ENCODE measurements at places on chromosomes 1 and 21.

- no peak for DNase-seq
Measured at GRCh38 chr21:17765207-17765606, 53.9 kb downstream of the C21orf91 start.

DNA sequence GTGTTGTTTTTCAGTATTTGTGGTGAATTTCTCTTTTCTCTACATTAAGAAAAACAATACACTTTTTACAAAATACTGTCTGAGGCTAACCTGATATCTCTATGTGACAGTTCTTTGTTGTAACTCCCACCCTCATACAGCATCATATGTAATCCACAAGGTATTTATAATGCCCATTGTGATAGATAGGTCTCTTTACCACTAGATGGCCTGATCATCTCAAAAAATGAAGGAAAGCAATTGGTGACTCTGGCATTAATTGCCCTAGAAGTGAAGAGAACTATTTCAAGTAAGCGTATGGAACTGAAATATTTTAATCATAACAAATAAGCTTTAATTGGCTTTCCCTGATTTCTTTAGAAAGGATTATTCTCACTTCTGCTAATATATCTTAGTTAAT is 36.2 kb upstream of the HFM1 start:
- no peak for DNase-seq

DNA sequence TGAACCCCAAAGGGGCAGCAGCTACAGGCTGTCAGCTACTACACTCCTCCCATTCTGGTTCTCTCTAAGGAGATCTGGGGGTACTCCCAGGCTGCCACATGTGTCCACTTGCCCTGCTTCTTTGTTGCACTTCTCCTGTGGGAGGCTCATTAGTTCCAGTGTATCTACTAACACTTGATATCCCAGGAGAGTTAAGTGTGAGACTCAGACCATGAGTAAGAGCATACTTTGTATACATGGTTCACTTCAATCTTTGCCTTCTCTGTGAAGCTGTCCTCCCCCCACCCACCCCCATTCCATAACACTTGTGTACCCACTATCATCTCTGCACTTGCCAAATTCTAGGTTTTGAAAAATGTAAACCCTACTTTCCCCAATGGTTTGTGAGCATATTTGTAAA is 34.9 kb upstream of the GADD45A start:
- no peak for DNase-seq

DNA sequence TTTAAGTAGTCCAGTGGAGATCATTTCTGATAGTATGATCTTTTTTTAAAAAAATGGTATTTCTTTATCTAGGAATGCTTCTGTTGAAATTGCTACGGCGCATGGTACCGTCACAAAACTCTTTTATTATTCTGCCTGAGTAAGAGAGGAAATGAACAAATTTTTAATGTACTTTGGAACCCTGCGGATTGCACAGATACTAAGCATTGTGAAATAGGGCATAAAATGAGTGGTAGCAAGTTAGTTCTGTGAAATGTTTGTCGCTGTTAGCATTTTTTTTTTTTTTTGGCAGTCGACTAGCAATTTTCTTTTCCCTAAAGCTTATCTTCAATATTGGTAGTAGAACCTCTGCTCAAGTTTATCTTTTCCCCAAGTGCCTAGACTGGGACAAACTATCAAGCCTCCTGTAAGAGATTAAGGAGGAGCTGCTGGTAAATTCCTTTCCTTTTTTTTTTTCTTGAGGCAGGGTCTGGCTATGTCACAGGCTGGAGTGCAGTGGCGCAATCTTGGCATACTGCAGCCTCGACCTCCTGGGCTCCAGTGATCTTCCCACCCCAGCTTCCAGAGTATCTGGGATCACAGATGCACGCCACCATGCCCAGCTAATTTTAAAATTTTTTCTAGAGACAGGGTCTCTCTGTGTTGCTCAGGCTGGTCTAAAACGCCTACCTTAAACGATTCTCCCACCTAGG is 2.2 kb downstream of the ITSN1 start:
- no peak for DNase-seq

DNA sequence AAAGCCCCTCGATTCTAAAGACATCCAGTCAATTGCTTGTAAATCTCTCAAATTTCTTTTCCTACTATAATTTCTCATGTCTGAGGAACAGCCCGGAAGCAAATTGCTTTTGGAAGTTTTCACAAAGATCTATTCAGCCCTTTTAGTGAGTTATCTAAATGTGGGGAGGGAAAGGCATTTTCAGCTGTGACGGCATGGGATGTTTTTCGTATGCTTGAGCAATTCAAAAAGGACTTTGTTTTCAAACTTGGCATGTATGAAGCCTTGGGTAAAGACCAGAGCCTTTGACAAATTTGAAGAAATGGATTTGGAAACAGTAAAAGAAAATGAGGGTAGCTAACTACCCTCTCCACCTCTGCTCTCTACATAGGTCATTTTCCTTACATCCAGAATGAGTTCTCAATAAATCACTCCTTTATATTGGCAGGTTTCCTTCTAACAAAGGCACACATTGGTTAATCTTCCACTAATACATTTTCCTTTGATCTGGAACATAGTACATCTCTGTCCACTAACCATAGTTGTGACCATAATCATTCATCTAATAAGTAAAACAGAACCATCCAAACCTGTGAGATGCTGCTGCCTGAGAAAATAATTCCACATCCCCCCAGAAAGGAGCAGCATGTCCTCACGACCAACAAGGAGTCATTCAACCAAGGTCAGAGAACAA is 66.1 kb upstream of the ADAM30 start:
- no peak for DNase-seq

GRCh38 chr21:32367158-32367557 is 25.7 kb downstream of the URB1 start:
- no peak for DNase-seq

DNA sequence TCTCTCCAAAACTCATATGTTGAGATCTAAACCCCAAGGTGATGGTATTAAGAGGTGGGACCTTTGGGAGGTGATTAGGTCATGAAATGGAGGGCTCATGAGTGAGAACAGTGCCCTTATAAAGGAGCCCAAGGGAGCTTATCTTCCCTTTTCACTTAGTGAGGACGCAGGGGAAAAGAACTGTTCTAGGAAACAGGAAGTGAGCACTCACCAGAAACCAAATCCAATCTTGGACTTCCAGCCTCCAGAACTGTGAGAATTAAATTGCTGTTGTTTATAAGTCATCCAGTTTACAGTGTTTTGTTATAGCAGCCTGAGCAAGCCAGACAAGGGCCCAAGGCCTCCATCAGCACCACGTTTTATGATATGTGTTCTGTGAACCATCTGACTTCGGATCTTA is 60.3 kb upstream of the LRRC8D start:
- no peak for DNase-seq

GRCh38 chr1:21472861-21473260 is 32.9 kb downstream of the NBPF3 start:
- no peak for DNase-seq

DNA sequence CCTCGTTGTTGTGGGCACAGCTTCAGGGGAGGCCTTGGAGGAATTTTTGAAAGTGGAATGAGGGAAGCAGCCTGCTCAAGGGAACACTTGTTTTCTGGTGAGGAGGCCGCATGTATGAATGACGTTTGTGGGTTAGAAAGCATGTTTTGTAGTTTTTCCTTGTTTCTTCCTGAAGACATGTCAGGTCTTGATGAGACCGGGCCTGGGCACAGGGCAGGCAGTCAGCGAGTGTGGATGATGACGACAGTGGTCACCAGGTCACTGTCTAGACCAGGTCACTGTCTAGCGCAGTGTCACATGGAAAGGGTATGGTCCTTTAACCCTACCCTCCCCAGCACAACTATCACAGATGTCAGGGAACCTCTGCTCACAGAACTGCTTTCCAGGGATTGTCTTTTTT is 7.3 kb downstream of the PSEN2 start:
- DNase-seq, result no peak

- no peak for DNase-seq
Measured at GRCh38 chr1:1088801-1089680, 14.9 kb upstream of the RNF223 start.

DNA sequence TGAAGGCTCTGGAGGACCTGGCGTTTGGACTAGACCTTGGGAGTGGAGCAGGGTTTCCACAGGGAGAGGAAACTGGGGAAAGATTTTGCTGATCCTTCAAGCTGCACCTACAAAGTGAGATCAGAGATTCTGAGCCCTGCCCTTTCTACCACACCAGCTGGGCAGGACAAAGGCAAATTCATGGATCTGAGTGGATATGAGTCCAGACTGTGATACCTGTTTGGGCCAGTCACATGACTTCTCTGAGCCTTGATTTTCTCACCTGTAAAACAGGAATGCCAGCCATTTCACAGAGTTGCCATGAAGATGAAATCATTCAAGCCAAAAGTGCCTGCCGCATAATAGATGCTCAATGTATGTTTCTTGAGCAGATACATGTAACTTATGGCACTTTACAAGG is 4.9 kb upstream of the RASSF5 start:
- no peak for DNase-seq

- no peak for DNase-seq
Measured at GRCh38 chr1:202623075-202623474, 87.2 kb downstream of the SYT2 start.

DNA sequence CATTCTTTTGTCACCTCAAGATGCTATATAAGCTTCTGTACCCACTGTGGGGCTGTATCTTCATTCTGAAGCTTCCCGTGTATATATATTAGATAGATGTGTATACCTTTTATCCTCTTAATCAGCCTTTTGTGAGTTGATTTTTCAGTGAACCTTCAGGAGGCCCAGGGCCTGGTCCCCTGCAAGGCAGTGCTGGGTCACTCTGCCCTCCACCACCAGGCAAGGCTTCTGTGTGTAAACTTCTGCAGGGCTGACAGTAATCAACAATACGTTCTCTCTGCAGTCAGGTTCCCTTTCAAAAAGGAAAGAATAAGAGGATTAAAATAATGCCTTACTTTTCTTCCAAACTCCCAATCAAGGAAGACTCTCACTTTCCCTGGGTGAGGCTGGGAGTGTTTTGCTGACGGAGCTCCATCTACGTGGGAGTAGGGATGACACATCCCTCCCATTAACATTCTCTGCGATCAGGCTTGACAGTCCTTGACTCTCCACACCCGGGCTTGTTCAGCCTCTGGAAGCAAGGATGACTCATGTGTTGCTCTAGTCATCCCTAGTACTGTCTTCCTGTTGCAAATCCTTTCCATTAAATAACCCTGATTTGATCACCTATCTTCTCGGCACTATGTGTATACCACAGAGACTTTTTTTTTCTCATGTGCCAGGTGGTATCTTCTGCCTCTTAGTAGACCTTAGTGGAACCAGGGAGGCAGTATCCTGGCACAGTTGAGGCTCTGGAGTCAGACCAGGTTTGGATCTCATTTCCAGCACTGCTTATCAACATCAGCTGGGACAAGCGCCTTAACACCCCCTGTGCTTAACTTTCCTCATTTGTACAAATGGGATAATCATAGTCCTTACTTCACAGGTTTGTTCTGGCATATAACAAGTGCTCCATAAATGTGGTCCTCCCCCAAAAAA is 70.3 kb upstream of the KCNK1 start:
- no peak for DNase-seq

GRCh38 chr1:59494145-59494833 is 197.4 kb downstream of the FGGY start:
- no peak for DNase-seq

Data from NCI-H2107 (cell line).